ENCODE measurements at places on chromosomes 1 and 21. TPM values are rescaled to one million over a fixed set of nuclear protein-coding genes. Genes with fewer than 3 reads are reported as not detected.

GRCh38 chr21:44947111-44947929, 7.5 kb downstream of the SLX9 start:
- no peak for DNase-seq

GRCh38 chr1:173356191-173356762, 120.9 kb upstream of the PRDX6 start:
- no peak for DNase-seq

DNA sequence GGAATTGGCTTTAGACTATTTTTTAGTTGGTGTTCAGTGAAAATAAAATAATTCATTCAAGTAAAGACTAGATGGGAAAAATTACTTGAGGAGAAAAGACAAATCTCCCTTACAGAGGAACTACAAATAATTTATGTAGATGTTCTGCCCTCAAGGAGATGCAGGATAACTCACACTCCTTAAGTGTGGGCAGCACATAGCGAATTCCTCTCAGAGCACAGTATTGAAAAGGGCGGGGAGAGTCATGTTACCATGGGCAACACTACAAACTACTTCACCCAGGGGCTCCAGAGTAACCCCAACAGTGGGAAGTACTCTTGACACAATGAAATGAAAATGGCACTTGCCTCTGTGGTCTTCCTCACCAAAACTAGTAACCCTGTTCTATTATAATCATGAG, 20.6 kb upstream of the LAMC2 start:
- DNase-seq, result no peak

- DNase-seq, result no peak
Observed at GRCh38 chr1:192235127-192235526, 76.9 kb downstream of the RGS18 start.

DNA sequence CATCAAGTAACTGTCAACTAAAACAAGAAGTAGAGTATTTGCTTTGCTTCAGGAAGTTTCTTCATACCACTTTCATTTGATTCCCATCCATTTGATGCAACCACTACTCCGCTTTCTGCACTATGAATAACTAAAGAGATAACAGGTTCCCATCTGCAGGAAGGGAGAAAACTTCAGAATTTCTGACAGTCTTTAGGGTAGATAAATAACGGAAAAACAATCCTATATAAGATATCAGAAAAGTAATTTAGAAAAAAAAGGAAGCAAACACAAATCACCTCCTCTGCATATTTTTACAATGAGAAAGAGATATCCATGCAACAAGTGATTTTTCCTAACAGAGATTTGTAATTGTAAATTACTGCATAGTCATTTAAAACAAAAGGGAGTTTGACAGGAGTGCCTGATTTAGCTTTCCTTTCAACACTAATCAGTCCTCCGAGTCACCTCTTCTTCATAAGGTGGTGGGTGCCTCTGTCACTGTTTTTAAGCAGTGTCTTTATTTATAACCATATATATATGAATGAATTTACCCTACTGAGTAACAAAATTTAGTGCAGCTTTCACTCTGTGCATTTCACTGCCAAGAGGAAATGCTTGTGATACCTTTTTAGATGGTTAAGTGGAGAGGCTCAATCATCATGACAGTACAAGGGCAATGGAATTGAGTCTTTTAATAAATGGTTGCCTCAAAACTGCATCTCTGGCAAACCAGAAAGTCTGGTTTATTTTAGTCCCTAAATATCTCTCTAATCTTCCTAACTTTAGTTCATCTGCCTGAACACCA, 1920.4 kb downstream of the MRPL39 start:
- no peak for DNase-seq

DNA sequence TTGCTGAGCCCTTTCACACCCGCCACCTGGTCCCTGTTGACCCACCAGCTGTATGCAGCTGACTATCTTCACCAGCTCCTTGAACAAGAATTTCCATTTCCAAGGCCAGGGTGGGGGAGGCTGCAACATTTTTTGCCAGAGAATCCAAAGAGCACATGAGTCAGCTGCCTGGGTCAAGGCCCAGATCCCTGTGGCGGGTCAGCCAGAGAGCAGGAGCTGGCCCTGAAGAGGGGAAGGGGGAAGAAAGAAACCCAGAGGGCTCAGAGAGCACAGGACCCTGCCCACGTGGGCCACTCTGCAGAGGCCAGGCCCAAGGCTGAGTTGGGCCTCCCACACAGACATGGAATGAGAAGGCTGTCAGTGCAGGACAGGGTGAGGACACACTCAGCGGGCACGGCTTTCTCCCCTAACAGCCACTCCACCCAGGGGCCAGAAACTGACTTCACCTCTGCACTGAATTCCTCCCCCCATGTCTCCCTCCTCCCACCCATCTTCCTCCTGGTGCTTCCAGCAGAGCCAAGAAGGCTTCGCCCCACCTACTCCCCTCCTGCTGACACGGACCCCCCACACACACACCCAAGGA, 28.9 kb downstream of the S100A6 start:
- DNase-seq, result peak; percentile 42

DNA sequence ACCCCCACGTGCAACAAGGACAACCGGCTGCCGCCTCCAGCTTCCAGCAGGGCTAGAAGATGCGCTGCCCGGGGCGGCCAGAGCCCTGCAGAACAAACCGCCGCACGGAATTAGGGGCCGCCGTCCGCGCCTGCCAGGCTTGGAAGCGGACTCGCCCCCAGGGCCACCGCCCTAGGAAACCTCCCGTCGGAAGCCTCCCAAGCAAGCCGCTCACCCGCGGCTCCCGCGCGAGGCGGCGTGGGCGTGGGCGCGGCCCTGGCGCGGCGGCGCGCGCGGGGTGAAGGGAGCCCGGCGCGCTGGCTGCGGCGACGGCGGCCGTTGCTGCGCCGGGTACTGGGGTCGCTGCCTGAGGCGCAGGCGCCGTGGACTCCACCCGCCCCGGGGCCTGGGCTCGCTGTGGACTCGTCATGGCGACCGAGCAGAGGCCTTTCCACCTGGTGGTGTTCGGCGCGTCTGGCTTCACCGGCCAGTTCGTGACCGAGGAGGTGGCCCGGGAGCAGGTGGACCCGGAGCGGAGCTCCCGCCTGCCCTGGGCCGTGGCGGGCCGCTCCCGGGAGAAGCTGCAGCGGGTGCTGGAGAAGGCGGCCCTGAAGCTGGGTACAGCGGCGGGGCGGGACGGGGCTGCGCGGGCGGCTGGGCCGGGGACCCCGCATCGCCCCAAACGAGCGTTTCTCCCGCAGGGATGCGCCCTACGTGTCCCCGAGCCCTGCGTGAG, at the start of gene SCCPDH:
TSS of gene SCCPDH (plus strand) at position 394 of the 715 bp plus-strand sequence. CDS start at position 408, 14 bp downstream.
- DNase-seq, result peak; percentile 29

- no peak for DNase-seq
Observed at GRCh38 chr1:201223852-201224665, 33.4 kb downstream of the IGFN1 start.

DNA sequence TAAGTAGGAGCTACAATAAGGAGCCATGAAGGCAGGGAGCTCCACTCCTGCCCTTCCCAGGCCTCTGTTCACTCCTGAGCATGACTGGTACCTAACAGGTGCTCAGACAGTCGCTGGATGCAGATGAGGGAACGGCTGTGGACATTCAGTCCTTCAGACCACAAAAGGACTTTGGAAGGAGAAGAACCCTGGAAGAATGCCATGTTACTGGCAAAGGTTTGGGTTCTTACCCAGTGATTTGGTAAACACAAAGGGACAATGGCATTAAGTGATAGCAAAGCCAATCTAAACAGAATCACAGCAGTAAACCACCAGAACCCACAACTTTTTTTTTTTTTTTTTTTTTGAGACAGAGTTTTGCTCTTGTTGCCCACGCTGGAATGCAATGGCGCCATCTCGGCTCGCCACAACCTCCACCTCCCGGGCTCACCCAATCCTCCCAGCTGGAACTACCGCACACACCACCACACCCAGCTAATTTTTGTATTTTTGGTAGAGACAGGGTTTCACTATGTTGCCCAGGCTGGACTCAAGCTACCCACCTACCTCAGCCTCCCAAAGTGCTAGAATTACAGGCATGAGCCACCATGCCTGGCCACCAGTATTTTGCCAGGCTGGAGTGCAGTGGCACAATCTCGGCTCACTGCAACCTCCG, 7.5 kb upstream of the CBR3 start:
- DNase-seq, result no peak

- DNase-seq, result no peak
Observed at GRCh38 chr1:98351561-98351960, 310.0 kb upstream of the SNX7 start.

DNA sequence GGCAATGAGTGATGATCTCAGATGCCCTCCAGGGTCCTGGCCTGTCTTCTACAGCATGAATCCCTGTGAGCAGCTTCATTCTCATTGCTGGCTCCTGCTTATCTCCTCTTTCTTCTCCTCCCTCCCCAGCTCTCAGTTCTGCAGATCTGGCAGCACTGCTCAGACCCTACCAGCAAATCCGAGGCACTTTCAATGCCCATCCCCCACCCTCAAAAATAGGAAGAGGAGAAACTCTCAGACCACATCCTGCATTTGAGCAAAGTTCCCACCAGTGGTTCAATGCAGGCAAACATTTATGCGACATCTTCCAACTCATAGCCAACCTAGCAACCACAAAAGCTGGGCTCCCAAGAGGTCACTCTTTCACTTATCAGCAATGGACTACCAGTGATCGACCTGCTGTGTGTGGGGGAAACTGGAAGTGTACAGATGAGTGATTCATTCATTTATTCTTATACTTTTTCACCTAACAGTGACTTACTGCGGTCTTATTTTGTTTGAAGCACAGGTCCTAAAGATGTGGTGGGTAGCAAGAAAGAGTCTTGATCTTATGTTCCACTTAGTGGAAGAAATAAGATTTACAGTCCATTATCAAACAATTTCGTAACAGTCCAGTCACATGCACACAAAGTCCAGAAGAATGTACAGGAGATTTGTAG, 5.8 kb upstream of the CHI3L2 start:
- no peak for DNase-seq

- no peak for DNase-seq
Observed at GRCh38 chr1:199292896-199293295, 654.1 kb downstream of the PTPRC start.

GRCh38 chr1:178393370-178393769, 103.4 kb downstream of the CLEC20A start:
- DNase-seq, result no peak

The TMEM269 gene
- 0.46 TPM for total RNA-seq

The GJA4 gene
- 20.4 TPM for total RNA-seq

The CD1B gene
- total RNA-seq, result 0.38 TPM
